ENCODE measurements at places on chromosomes 13 and 19. TPM values are rescaled to one million over a fixed set of nuclear protein-coding genes. Genes with fewer than 3 reads are reported as not detected.

The NAXD gene
- total RNA-seq, result 29.5 TPM

DNA sequence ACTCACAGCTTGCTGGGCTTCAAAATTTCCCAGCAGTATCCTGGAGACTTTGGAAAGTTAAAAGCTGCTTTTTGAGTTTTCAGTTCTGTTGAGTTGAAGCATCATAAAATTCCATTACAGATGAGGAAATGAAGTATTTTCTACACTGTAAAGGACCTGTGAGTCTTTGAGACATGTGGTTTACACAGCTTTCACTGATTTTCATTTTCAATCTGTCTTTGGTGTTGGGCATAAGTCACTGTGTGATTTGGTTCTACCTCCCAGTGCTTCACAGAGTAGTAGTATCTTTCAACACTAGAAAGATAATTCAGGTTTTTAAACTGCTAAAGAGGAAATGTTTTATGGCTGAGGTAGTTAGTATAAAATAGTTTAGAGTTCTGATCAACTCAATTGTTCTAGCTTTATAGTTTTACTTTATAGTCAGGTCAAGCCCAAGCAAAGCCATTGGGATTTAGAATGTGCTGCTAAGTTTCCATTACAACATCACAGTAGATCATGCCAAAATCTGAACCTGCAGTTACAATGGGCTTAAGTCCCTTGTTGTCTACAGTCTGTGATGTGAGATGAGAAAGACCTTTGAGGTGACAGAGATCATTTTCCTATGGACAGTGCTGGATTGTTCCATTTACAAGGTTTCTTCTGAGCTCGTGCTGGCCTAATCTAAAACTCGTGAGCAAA lies 161.6 kb downstream of the FLT1 start:
- no peak for ATAC-seq

DNA sequence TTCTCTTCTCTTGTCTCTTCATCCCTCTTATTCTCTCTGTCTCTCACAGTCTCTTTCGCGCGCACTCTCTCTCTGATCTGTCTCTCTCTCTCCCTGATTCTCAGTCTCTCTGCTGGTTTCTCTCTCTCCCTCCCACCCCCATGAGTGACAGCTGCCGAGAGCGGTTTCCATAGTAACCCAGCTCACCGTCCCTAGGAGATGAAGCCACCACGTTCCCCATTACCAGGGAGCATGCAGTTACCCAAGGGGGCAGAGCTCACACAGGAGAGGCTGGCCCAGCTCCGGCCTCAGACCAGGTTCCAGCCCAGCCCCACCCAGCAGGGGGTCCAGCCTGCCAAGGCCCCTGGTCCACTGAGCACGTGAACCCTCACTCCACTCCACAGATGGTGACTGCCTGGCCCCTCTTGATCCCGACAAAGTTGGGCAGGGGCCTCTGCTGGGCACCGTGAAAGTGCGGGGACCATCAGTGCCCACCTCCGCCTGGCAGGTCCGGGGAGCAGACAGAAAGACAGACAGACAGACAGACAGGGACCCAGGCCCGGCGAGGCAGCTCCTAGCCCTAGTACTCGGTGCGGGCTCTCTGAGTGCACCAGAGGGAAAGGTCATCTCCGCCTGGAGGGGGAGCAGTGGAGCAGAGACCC lies 50.6 kb downstream of the CELF5 start:
- ATAC-seq, result no peak

DNA sequence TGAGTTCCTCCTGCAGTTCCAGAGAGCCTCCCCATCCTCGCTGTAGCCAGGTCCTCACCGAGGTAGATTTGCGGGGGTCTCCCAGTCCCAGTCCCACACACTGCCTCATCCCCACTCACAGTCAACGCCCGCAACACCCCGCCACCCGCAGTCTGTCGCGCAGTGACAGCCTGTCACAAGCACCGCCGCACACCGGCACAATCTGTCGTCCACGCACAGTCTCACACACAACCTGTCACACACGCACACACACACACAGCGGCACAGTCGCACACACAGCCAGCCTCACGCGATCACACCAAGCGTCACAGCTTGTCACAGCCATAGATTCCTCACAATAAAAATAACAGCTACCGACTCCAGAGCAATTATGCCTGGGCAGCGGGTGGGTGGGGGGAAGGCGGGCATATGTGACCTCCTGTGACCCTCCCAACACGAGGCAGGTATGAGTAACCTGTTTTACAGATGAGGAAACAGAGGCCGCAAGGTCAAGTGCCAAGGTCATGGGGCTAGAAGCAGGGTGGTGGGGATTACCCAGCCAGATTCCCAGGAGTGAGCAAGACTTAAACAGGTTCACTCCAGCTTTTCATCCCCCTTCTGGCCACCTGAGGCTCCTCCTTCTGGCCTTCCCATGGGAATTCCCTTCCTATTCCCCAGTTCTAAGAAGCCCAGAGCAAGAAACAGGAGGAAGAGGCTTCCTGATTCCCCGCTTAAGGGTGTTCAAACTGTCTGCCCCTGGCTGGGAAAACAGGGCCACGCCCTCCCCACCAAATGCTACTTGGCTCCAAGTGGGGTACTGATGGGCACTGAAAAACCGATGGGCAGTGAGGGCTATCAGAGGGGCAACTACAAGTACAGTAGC lies 13.9 kb downstream of the NFIX start:
- ATAC-seq, result no peak

GRCh38 chr19:41064974-41065569 lies 23.2 kb upstream of the CYP2A13 start:
- ATAC-seq, result no peak

DNA sequence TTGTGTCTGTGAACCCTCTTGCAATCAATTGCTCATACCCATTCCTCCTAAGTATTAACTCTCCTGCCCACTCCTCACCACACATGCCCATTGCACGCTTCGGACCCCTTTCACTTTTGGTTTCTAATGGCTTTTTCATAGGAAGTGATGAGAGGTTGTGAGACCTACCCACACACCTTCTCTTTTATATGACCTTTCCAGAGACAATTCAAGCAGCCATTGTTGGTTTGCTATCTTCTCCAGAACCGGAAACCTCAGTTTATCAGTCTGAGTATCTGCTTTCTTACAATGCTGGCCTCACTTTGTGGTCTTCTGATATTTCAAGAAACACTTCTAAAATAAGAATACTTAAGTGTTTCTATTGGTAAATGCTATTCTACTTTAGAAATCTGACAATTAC lies 1550.8 kb upstream of the SLC10A2 start:
- ATAC-seq, result no peak

- no peak for ATAC-seq
Observed at GRCh38 chr19:14514215-14514863, 3.9 kb downstream of the DNAJB1 start.

GRCh38 chr19:6970443-6970842 lies 50.8 kb downstream of the MBD3L2B start:
- ATAC-seq, result no peak

DNA sequence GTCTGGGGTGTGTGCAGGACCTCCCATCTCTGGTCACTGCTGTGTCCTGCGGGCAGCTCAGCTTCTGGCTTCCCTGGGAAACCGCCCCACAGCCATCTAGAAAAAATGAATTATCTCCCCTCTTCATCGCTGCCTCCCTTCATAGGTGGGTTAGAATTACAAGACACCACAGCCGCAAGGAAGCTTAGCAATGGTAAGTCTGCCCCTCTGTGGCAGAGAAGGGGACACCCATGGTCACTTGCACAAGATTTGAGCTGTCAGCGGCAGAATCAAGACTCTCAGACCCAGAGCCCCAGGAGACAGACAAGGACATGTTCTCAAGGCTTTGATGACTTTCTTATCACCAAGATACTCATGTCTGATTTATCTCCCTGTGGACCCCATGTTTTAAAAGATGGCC lies 110.8 kb upstream of the PABPC3 start:
- ATAC-seq, result no peak

DNA sequence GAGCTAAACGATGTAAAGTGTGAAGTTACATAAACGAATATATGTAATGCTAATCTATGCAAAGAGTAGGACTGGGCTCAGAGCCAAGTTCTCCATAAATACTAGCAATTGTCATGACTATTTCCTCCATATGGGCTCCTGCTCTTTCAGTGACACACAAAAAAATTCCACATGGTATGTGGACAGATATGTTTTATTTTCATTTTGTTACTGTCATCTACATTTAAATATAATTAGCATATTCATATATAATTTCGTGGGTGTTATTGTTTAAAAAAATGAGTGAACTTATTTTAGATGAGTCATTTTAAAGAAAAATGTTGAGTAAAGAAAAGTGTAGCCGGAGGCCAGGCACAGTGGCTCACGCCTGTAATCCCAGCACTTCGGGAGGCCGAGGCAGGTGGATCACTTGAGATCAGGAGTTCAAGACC lies 5.0 kb upstream of the IGSF23 start:
- no peak for ATAC-seq

All from gastroesophageal sphincter (tissue), 4 donors.